ENCODE measurements at places on chromosomes 13 and 19.

DNA sequence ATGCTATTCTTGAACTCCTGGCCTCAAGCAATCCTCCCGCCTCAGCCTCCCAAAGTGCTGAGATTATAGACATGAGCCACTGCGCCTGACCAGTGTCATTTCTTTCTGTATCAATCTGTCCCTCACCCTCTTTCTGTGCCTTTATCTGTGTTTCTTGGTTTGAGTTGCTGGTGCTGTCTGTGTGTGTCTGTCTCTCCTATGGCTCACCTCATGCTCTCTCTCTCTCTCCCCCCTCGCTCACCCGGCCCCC, 9.9 kb downstream of the IRF2BP1 start:
- no peaks in the 10 kb centered on the region for H3K27me3 ChIP-seq
- H3K27ac ChIP-seq: peak overlapping the region; percentile 58
- peaks cover 10% of the 10 kb centered on the region for H3K4me1 ChIP-seq
- H3K36me3 ChIP-seq: no peaks in the 10 kb centered on the region
- DNase-seq: no peak
- no peak overlapping the region for H3K4me3 ChIP-seq

GRCh38 chr13:39397226-39397895, 205.6 kb downstream of the LHFPL6 start:
- no peak for DNase-seq
- peak overlapping the region; percentile 83 for H3K27ac ChIP-seq
- no peaks in the 10 kb centered on the region for H3K27me3 ChIP-seq
- no peaks in the 10 kb centered on the region for H3K36me3 ChIP-seq
- H3K4me3 ChIP-seq: peak overlapping the region; percentile 25
- no peaks in the 10 kb centered on the region for H3K4me1 ChIP-seq

DNA sequence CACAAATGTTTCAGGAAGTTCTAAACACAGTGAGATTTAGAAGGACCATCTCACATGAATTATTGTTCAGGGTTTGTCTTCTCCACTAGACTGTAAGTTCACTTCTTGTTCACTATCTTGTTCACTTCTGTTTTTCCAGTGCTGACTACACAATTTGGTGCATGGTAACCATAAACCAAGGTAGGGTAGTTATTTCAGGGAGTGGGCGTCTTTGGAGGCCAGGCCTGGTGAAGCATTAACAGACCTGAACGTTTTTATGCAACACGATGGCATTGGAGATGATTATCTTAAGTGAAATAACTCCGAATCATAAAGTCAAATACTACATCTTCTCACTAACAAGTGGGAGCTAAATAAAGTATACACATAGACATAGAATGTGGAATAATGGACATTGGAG, 14.4 kb upstream of the OXGR1 start:
- no peaks in the 10 kb centered on the region for H3K27me3 ChIP-seq
- H3K4me3 ChIP-seq: no peak overlapping the region
- H3K4me1 ChIP-seq: no peaks in the 10 kb centered on the region
- DNase-seq: no peak
- H3K27ac ChIP-seq: no peak overlapping the region
- no peaks in the 10 kb centered on the region for H3K36me3 ChIP-seq

GRCh38 chr19:294946-295686, 3.9 kb upstream of the PLPP2 start:
- H3K27me3 ChIP-seq: peaks cover 57% of the 10 kb centered on the region
- H3K4me1 ChIP-seq: no peaks in the 10 kb centered on the region
- DNase-seq: no peak
- H3K36me3 ChIP-seq: no peaks in the 10 kb centered on the region
- H3K27ac ChIP-seq: no peak overlapping the region
- no peak overlapping the region for H3K4me3 ChIP-seq

GRCh38 chr19:48992581-48993174, 431 bp downstream of the GYS1 start:
- peak overlapping the region; percentile 85 for H3K4me3 ChIP-seq
- no peaks in the 10 kb centered on the region for H3K27me3 ChIP-seq
- peaks cover 14% of the 10 kb centered on the region for H3K36me3 ChIP-seq
- H3K4me1 ChIP-seq: peaks cover 39% of the 10 kb centered on the region

GRCh38 chr19:480016-480855, 16.1 kb upstream of the MADCAM1 start:
- peaks cover 5% of the 10 kb centered on the region for H3K4me1 ChIP-seq
- no peaks in the 10 kb centered on the region for H3K27me3 ChIP-seq
- peak overlapping the region; percentile 27 for H3K4me3 ChIP-seq

- DNase-seq: no peak
- peaks cover 14% of the 10 kb centered on the region for H3K4me1 ChIP-seq
- peaks cover 25% of the 10 kb centered on the region for H3K36me3 ChIP-seq
- no peaks in the 10 kb centered on the region for H3K27me3 ChIP-seq
- H3K27ac ChIP-seq: no peak overlapping the region
Measured at GRCh38 chr19:14479975-14480699, 5.0 kb upstream of the PTGER1 start.

DNA sequence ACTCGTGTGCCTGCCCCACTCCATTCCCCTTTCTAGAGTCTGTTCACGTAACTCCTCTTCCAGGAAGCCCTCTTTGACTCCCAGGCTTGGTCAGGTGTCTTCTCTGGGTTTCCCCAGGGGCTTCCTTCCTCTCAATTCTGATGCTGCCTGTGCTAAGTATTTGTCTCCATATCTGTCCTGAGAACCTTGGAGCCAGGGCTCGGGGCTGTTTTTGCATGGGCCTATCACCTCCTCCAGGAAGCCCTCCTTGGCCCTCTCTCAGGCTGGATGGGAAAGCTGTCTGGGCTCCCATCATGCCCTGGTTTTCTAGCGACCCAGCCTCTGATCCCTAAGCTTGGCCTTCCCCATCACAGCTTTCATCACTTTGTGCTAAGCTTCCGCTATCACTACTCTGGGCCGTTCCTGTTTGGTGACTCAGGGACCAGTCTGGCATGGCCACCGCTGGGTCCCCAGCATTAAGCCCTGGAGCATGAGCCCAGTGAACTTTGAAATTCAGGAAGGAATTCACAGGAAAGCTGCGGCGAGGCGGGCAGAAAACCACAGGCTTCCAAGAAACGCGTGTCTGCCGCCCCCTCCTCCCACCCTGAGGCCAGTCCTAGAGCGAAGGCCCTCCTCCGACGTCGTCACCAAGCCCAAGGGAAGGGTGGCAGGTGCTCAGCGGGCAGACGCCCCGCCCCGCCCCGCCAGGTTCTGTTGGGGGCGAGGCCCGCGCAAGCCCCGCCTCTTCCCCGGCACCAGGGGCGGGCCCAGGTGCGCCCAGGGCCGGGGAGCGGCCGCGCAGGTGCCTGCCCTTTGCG, 486 bp upstream of the SPINT2 start:
- H3K4me3 ChIP-seq: peak overlapping the region; percentile 62
- no peaks in the 10 kb centered on the region for H3K27me3 ChIP-seq
- peak overlapping the region; percentile 81 for H3K27ac ChIP-seq
- peaks cover 33% of the 10 kb centered on the region for H3K4me1 ChIP-seq
- DNase-seq: no peak

GRCh38 chr19:46967578-46968032, 52.0 kb upstream of the NPAS1 start:
- H3K4me3 ChIP-seq: no peak overlapping the region
- peak; percentile 79 for DNase-seq
- H3K27me3 ChIP-seq: no peaks in the 10 kb centered on the region
- peaks cover 36% of the 10 kb centered on the region for H3K4me1 ChIP-seq

GRCh38 chr13:76969488-76970365, 21.4 kb downstream of the ACOD1 start:
- H3K27me3 ChIP-seq: no peaks in the 10 kb centered on the region
- H3K4me1 ChIP-seq: no peaks in the 10 kb centered on the region
- H3K4me3 ChIP-seq: no peak overlapping the region
- DNase-seq: no peak
- no peak overlapping the region for H3K27ac ChIP-seq
- H3K36me3 ChIP-seq: no peaks in the 10 kb centered on the region

GRCh38 chr19:44476559-44477408, 23.5 kb downstream of the ZNF180 start:
- no peaks in the 10 kb centered on the region for H3K27me3 ChIP-seq
- no peaks in the 10 kb centered on the region for H3K4me1 ChIP-seq
- no peak overlapping the region for H3K4me3 ChIP-seq
- H3K27ac ChIP-seq: no peak overlapping the region

DNA sequence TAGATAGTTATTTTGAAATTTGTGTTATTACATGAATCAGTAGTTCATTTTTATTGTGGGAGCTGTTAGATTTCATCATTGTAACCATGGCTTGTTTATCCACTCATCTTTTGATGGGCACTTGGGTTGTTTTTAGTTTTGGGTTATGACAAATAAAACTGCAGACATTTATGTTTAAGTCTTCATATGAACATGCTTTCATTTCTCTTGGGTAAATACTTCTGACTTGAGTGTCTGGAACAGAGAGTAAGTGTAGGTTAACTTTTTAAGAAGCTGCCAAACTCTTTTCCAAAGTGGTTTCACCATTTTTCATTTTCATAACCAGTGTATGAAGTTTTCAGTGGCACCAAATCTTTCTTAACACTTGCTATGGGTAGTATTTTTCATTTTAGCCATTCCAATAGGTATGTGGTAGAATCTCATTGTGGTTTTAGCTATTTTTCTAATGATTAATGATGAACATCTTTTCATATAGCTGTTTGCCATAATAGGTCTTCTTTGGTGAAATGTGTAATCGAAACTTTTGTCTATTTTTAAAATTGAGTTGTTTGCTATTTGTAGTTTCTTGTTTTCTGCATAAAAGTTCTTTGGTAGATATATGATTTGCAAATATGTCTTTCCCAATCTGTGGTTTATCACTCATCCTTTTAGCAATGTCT, 17.9 kb downstream of the SLAIN1 start:
- no peaks in the 10 kb centered on the region for H3K27me3 ChIP-seq
- H3K4me1 ChIP-seq: no peaks in the 10 kb centered on the region

DNA sequence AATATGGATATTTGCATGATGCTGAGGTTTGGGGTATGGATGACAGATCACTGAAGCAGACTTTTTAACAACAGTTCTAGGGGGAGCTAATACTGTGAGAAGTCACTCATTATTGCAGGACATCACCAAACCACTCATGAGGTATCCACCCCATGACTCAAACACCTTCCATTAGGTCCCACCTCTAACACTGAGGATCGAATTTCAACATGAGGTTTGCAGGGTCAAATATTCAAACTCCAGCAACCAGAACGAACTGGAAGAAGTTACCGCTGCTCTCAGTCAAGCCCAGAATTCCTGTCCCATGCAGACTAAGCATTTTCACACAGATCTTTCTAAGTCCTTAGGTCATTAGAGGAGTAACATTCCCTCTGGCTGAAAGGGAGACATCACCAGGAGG, 758.9 kb downstream of the UQCRFS1 start:
- no peak for DNase-seq
- no peak overlapping the region for H3K4me3 ChIP-seq
- H3K27ac ChIP-seq: no peak overlapping the region
- H3K36me3 ChIP-seq: no peaks in the 10 kb centered on the region

- DNase-seq: no peak
- H3K27me3 ChIP-seq: no peaks in the 10 kb centered on the region
- no peak overlapping the region for H3K27ac ChIP-seq
- H3K4me3 ChIP-seq: no peak overlapping the region
Measured at GRCh38 chr13:44048326-44048725, 168.6 kb downstream of the LACC1 start.

GRCh38 chr19:14433554-14434501, 722 bp downstream of the PKN1 start:
- no peaks in the 10 kb centered on the region for H3K36me3 ChIP-seq
- H3K4me3 ChIP-seq: peak overlapping the region; percentile 66
- no peak for DNase-seq
- peak overlapping the region; percentile 86 for H3K27ac ChIP-seq
- peaks cover 23% of the 10 kb centered on the region for H3K4me1 ChIP-seq

DNA sequence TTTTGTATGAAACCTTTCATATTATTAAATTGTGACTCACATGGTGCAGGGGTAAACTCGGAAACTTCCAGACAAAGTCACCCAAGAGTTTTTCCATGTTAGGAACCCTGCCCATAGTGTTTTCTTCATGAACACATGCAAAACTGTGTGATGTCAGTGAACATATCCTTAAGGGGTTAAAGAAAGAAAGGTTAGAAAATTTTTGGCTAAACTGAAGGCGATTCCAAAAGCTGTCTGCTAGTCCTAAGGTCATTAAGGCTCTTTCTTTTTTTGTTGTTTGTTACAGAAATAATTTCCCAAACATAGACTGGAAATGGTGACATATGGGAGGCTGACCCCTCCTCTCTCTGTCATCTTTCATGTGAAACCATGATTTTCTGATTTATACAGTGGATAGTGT, 271.9 kb downstream of the DNAJC15 start:
- no peak overlapping the region for H3K27ac ChIP-seq
- no peak for DNase-seq
- no peaks in the 10 kb centered on the region for H3K36me3 ChIP-seq
- no peaks in the 10 kb centered on the region for H3K4me1 ChIP-seq

DNA sequence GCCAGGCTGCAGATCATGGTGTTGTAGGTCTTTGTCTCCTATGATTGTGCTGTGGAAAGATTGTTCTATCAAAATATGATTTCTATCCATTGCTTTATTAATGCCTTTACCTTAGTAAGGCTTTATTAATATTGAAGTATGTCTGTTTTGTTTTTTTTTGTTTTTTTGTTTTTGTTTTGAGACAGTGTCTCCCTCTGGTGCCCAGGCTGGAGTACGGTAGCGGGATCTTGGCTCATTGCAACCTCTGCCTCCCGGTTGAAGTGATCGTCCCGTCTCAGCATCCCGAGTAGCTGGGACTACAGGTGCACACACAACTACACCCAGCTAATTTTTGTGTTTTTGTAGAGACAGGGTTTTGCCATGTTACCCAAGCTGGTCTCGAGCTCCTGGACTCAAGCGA, 7.7 kb downstream of the IRGC start:
- DNase-seq: no peak
- no peak overlapping the region for H3K4me3 ChIP-seq
- H3K36me3 ChIP-seq: peaks cover 4% of the 10 kb centered on the region

DNA sequence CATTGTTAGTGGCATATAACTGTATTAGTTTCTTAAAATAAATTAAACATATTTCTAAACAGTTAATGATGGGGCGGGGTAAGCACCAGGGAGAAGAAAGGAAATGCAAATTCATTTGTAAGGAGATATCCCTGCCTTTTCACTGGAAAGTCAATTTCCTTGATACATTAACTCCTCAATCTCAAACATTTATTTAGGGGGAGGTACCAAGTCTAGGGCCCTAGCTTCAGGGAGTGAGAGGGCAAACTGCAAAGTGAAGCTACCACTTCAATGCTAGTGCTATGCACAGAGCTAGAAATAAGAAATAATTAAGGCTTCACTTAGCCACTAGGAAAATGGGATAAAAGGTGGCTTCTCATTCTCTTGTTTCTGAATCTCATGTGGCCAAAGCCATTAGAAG, 115.3 kb upstream of the FNDC3A start:
- H3K36me3 ChIP-seq: no peaks in the 10 kb centered on the region
- no peak for DNase-seq
- H3K27ac ChIP-seq: no peak overlapping the region

- DNase-seq: no peak
- H3K4me3 ChIP-seq: no peak overlapping the region
- no peaks in the 10 kb centered on the region for H3K27me3 ChIP-seq
- no peaks in the 10 kb centered on the region for H3K4me1 ChIP-seq
- no peaks in the 10 kb centered on the region for H3K36me3 ChIP-seq
Measured at GRCh38 chr19:29554149-29554548, 28.4 kb downstream of the VSTM2B start.

- H3K4me3 ChIP-seq: no peak overlapping the region
- H3K4me1 ChIP-seq: no peaks in the 10 kb centered on the region
- H3K27ac ChIP-seq: no peak overlapping the region
Measured at GRCh38 chr19:57075801-57076492, 43.8 kb upstream of the USP29 start.

- peaks cover 24% of the 10 kb centered on the region for H3K36me3 ChIP-seq
- peak overlapping the region; percentile 73 for H3K4me3 ChIP-seq
- peaks cover 54% of the 10 kb centered on the region for H3K4me1 ChIP-seq
- peak overlapping the region; percentile 88 for H3K27ac ChIP-seq
- DNase-seq: no peak
Measured at GRCh38 chr19:2237051-2237868, 636 bp downstream of the SF3A2 start.

Measured in tibial artery (tissue), 4 donors.